ENCODE measurements at places on chromosomes 1 and 21. TPM values are rescaled to one million over a fixed set of nuclear protein-coding genes. Genes with fewer than 3 reads are reported as not detected.

The SMCP gene
- total RNA-seq: not detected

The LCE1A gene
- not detected for total RNA-seq

- DNase-seq: peak; percentile 58
Observed at GRCh38 chr1:153537376-153537730, 1.6 kb upstream of the S100A6 start.

- DNase-seq: no peak
Observed at GRCh38 chr1:159664247-159664646, 50.1 kb downstream of the CRP start.

DNA sequence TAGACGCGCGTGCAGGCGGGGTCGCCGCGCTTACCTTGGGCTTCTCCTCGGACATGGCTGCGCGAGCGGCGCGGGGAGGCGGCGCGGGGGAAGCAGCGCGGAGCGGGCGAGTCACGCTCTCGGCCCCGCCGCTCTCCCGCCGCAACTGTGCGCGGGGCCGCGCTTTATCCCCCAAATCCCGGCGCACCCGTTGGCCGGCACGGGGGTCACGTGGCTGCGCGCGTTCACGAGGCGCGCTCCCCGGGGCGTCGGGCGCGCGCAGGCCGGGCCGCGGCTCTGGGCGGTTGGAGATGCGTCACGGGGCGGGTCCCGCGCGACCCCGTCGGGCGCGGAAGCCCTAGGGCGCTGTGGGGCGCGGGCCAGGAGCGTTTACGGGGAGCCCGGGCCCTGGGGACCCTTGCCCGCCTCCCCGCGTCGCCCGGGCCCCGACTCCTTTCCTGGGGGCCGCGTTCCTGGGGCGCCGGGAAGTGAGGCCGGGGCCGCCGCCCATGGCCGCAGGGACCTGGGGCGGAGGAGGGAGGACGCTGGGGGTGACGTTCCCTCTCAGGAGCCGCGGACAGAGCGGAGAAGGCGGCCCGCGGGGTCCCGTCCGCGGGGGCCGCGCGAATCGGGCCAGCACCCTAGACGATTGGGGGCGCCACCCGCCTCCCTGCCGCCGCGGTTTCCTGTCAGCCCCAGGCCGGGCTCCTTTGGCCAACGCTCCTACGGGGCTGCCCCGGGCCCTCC lies at the start of gene SUMO3:
TSS of gene SUMO3 (minus strand) at position 149 of the 726 bp plus-strand sequence. CDS start at position 55, 94 bp downstream.
- DNase-seq: peak; percentile 88

DNA sequence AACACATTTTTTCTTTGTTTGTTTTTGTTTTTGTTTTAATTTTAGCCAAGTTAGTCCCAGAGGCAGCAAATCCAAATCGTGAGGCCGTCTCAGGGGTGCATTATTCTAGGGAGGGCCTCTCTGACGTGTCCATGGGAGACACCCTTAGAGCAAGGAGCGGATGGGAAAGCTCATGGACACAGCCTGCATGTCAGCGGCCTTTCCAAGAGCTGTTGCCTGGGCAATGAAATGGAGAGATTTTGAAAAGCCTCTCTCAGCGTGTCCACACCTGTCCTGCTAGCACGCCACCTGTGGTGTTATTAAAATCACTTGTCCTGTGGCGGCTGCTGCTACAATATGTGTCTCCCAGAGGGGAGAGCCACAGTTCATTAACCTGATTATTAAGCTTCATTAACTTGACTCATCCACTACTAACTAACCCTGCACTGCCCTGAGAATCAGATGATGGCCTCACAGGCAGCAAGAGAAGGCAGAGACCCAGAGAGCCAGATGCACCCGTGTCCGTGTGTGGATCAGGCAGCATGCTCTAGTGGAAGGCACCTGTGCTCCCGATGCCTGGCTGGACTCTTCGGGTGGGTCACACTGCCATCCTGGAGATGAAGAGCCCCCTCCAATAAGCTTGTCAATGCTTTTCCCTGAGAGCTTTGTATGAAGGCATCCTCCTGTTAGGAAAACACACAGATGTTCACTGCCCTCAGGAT lies 133.3 kb downstream of the PGBD5 start:
- peak; percentile 17 for DNase-seq

DNA sequence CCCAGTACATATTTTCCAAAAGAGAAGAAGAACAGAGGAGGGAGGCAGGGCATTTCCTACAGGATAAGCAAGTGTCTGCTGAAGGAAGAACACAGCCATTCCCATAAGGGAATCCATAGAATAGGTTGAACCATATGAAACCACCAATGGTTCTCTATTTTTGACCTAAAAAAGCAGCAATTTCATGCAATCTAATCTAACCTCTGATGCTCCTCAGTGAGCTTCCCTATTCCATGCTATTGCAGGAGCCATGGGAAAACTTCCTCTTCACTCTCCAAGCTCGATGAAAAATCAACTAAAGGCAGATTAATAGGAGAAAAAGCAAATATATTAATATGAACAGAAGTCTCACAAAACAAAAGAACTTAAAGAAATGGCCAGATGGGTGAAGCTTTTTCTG lies 50.5 kb downstream of the SIPA1L2 start:
- DNase-seq: no peak

DNA sequence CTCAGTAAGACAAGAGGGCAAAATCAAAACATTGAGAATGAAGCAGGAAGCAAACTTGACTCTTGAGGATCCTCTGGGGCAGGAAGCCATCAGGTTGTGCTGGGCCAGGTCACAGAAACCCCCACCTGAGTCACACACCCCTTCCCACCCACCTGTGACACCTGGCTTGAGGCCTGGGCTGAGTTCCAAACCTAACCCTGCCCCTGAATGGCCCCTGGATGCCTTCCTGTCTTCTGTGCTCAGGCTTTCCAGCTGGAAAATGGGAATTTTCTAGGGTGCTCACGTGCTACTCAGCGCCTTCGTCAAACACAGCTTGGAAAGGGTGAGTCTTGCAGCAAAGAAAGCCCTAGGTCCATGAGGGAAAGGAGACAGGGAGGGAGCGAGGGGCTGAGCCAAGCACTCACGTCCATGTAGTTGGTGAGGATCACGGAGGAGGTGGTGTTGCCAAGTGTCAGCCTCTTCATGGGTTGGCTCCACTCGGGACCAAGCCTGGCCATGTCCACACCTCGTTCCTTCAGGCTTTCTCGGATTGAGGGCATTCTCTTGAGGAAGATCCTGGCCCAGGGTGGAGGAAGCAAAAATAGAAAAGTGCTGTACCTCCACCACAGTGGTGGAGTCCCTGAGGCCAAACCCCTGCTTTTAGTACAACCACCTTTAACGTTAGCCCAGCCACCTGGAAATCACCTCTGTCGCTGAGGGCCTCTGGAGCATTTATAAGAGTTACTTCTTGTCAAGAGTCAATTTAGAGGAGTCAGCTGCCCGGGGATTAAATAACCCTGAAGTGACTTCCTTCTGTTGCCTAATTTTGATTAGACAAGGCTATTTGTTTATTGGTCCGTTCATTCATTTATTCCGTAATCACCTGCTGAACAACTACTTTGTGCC lies 4.3 kb downstream of the REN start:
- DNase-seq: no peak
